HepG2 (cell line): ENCODE measurements at places on chromosomes 5 and 9.

GRCh38 chr9:13606586-13606985 is 327.1 kb upstream of the MPDZ start:
- no peak for DNase-seq

DNA sequence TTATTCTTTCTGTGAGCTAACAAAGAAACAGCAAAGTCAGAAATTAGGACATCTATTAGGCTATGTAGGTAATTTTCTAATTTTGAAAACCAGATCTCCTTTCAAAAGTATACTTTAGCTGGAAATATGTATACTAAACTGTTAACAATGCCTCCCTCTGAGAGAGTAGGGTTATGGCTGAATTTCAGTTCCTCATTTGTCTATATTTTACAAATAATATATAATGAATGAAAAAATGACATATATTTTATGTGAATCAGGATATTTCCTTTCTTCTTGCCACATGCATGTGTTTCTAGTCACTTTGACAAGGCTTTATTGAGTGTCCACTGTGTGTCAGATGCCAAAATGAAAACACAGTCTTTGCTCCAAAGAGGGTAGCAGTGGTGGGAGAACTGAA is 15.4 kb downstream of the HACD4 start:
- no peak for DNase-seq

GRCh38 chr5:13186177-13186576 is 758.3 kb downstream of the DNAH5 start:
- DNase-seq = no peak

DNA sequence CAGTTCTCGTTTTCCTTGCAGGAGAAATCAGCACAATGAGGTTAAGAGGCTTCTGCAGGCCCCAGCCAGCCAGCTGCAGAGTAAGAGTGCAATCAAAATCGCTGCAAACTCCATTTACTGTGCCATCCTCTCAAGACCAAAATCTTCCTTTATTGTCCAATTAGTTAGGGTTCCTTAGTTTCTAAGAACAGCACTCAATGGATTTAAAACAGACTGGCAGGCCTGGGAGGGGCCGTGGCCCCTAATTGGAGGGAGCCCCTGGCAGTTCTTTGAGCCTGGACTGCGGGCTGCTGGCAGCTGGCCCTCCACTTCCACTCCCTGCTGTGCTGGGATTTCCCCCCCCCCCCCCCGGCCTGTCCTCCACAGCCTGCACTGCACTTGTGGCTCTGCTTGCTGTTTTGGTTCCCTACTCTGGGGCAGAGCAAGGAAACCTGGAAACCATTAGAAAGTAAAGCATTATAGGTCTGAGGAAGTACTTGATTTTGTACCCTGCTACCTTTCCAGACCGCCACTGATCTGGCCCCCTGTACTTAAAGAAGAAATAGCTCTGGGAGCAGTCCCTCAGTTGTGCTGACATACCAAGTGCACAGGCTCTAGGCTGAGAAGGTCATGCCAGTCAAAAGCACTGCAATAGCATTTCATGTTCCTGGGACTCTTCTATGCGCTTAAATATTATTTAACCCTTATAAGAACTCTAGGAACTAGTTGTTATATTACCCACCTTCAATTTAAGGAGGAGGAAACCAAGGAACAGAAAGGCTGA is 129.0 kb downstream of the APBA1 start:
- no peak for DNase-seq

GRCh38 chr5:151699071-151699901 is 12.6 kb upstream of the SPARC start:
- DNase-seq = peak; percentile 52

DNA sequence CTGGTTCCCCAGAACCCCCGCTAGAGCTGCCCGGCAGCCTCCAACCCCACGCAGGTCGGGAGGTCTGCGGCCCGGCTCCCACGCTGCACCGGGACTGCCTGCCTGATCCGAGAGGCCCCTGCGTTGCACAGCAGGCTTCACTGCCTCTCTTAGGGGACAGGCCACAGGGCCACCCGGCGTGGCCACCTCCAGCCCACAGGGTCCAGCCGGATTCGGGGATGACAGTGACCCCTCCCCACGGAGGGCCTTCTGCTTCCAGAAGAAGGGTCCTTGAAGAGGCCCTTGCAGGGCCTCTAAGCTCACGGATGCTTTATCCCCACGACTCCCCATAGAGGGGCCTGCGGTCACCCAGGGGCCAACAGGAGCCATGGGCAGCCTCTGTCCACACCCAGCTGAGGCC is 66.1 kb upstream of the PPP1R26 start:
- DNase-seq = no peak
